ENCODE measurements at places on chromosomes 5 and 9.

DNA sequence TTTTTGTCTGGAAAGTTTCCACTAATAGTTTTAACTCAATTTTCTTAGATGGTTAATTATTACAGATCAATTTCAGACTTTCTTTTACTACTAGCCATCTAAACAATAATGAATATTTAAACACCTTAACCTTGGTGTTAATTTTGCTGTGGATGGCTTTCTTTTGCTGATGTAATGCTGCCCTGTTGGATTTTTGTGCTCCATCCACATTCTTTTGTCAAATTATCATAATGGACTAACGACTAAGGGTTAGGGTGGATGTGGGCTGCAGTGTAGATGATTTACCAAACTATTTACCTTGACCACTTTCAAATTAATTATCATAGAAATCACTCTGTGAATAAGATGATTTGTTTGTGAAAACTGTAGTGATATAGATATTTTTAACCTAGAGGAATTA lies 15.6 kb upstream of the TMEM38B start:
- no peak for DNase-seq

- no peak for DNase-seq
Measured at GRCh38 chr5:130541617-130542221, 623.3 kb downstream of the HINT1 start.

DNA sequence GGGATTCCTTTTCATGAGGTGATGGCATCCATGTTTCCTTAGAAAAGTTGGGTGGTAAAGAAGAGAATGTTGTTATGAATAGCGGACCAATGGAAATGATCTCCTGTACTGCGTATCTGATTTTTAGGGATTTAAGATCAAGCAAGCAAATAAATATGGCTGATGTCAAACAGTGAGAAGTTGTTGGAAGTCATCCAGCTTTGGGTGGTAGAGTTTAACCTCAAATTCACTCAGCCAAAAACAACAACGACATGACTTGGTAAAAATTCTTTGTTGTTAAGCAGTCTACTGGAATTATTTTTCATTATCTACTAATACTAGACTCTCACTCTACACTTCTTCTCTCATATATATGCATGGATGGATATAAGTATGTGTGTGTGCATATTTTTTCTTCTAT lies 426.5 kb downstream of the CTNND2 start:
- DNase-seq = no peak

DNA sequence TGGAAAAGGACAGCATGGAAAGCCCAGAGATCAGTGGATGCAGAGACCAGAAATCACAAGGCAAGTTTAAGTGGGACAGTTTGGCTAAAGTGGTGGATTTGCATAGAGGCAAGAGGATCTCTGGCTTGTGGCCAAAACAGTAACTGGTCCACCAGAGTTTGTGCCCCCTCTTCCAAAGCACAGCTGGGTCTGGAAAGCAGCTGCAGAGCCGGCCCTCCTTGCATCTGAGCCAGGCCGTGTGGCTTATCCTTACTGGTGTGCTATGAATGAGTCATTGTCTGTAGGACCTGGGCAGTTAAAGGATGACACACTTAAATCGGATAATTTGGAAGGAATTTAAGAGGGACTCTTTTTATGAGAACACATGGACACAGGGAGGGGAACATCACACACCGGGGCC lies 146.6 kb downstream of the PIP5K1B start:
- DNase-seq = no peak

- no peak for DNase-seq
Measured at GRCh38 chr9:125821078-125821477, 73.9 kb downstream of the PBX3 start.

DNA sequence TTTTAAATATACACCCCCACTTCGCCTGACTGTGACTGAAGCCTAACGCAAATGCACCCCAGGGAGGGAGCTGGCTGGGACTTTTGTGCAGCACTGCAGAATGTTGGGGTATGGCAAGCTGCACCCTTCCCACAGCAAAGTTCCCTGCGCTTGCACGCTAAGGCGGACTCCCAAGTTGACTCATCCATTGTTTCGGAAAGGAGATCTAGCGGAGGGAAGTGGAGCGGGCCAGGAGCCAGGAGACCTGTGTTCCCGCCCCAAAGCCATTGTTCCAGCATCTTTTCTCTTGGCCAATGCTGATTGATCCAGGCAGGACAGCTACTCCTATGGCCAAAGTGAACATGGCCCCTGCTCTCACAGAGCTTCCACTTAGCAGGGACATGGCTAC lies 202.9 kb downstream of the AOPEP start:
- DNase-seq = no peak

- DNase-seq = no peak
Measured at GRCh38 chr5:111931655-111932054, 174.7 kb upstream of the NREP start.

DNA sequence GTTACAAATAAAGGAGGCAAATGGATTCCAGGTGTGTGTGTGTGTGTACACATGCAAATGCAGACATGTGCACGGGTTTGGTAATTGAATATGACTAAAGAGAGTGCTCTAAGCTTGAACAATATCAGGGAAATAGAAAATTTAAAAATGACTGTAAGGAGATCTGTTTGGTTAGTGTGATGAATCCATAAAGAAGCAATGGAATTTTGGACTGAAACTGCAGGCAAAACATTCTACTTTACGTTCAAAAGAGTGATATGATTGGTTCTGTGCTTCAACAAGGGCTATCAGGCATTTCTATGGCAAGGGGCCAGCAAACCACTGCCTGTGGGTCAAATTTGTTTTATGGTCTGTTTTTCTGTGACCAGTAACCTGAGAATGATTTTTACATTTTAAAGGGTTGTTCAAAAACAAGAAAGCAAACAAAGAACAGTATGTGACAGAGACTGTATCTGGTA lies 332.8 kb upstream of the KLF9 start:
- no peak for DNase-seq

GRCh38 chr5:107565791-107566767 lies 104.7 kb downstream of the EFNA5 start:
- DNase-seq = no peak

- peak; percentile 12 for DNase-seq
Measured at GRCh38 chr5:109410389-109411148, 795 bp upstream of the PJA2 start.

DNA sequence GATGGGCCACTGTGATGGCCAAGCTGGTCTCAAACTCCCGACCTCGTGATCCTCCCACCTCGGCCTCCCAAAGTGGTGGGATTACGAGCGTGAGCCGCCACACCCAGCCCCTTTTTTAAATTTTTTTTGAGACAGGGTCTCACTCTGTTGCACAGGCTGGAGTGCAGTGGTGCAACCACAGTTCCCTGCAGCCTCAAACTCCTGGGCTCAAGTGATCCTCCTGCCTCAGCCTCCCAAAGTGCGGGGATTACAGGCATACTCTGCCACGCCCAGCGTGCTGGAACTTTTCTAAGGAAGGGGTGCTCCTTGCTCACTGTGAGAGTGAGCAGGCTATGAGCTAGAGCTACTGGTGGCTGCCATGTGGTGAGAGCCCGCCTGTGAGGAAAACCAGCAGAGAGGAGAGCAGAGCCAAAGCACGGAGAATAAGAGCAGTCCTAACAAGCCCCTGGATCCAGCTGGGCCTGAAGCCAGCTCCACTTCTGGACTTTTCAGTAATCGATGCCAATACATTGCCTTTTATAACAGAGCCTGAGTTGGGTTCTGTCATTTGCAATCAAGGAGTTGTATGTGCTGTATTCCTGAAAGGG lies 75.5 kb upstream of the UNC5A start:
- DNase-seq = no peak

- no peak for DNase-seq
Measured at GRCh38 chr9:135302329-135303279, 177.0 kb upstream of the PPP1R26 start.

DNA sequence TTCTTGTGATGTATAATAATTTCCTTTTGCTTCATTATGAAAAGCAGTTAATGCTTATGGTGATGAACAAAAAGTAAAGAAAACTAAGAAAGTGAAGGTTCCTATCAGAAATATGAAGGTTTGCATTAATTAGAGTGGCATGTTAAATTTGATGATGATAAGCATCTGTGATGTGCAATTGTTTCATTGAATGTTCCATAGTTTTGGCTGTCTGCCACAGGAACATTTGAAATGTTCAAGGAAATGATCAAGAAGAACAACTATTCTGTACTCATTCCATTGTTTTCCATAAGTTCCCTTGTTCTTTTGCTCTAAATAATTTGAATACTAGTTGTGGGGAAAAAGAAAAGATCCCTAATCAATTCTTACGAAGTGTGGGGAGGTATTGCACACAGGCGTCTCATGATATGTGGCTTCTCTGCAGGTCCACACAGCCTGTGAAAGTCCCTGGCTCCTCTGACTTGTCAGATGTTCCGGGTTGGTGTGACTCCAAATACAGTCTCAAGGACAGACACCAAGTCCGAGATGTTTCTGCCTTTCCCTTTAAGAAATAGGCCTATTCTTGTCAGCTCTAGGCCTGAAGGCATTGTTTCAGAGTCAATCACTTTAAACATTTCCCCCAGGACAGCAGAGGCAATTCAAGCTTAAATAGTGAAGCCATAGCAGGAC lies 152.6 kb upstream of the MAST4 start:
- no peak for DNase-seq

GRCh38 chr5:7845557-7845956 lies 5.4 kb downstream of the CFAP90 start:
- DNase-seq = no peak

GRCh38 chr5:174344335-174344734 lies 298.8 kb downstream of the NSG2 start:
- DNase-seq = no peak

DNA sequence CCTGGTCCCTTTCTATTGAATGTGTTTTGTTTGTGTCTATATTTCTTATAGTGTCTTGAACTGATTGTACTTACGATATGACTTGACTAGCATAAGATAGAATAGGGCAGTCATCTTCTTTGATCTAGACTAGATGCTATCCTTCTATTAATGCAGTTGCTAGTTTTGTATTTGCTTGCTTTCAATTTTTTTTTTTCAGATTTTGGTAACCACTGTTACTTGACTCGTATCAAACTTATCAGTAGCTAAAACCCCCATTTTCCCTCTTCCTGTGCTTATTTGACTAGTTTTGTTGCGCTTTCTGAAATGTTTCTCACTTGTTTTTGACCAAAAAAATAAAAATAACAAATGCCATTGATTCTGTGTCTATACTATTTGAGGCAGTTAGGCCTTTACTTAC lies 69.0 kb upstream of the CDKN2B start:
- DNase-seq = no peak

GRCh38 chr5:139982975-139983240 lies 60.2 kb downstream of the NRG2 start:
- DNase-seq = no peak

DNA sequence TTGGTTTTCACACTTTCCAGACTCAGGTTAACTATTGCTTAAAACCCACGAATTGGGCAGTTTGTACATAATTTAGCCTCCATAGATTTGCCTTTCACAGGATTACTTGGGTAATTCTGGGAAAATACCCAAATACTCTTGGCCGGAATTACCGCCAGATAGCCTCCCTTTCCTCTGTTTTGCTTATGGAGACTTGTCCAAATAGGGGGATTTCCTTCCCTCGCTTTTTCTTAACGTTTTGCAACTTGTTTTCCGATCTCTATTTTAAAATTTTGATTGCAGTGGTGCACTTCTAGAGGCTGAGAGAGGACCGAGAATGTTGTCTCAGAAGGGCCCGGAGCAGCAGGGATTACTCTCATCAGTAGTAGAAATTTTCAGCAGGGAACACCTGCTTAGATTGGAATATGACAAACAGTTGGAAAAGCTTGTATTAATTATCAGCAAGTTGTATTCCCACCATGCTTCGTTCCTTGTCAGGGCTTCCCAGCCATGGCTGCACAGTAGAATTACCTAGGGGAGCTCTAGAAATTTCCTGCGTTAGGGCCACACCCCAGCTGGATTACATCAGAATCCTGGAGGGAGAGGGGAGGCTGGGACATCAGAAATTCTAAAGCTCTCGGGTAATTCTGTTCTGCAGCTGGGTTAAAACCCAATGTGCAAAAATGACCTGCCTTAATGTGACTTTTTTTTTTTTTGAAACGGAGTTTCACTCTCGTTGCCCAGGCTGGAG lies 329.1 kb downstream of the SH3GL2 start:
- no peak for DNase-seq

- no peak for DNase-seq
Measured at GRCh38 chr9:127368852-127369402, 28.0 kb upstream of the SLC2A8 start.

- DNase-seq = no peak
Measured at GRCh38 chr5:177378884-177379883, 5.0 kb upstream of the SLC34A1 start.

- DNase-seq = no peak
Measured at GRCh38 chr9:76561900-76562299, 102.9 kb downstream of the GCNT1 start.

DNA sequence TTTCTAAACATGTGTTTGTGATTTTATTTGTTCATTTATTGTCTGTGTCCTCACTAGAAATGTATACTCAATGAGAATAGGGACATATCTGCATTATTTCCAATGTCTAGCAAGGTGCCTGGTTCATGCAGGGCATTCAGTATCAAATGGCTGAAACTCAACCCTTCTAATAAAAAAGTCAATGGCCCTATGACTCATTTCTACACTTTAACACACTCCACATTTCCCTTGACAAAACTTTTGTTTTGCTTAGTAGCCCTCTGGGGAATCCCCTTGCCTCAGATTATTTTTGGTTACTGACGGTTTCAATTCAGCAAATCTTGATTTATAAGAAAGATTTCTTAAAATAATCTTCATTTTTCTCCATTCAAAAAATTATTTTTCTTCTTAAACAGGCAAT lies 206.0 kb upstream of the DMRTA1 start:
- DNase-seq = no peak

- DNase-seq = no peak
Measured at GRCh38 chr5:158812408-158812807, 287.3 kb downstream of the EBF1 start.

- no peak for DNase-seq
Measured at GRCh38 chr5:75610201-75610600, 1.1 kb upstream of the ANKDD1B start.

DNA sequence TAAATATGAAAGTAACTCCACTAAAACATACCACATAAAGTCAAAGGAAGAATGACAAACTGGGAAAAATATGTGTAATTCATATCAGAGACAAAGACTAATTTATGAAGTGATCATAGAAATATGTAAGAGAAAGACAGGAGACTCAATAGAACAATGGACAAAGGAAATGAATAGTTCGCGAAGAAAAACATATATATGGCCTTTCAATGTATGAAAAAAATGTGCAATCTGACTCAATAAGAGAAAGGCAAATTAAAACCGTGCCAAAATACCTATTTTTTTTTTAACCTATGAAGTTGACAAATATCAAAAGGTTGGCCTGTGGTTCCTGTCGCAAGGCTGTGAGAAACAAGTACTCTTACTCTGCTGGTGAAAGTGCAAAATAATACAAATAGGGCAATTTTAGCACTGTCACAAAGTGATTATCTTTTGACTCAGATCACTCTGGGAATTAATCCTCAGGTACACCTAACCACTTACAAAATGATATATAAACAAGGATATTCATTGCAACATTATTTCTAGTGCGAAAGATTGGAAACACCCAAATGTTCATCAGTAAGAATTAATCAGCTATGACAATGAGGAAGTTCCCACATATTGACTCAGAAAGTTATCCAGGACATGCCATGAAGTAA lies 3.7 kb downstream of the C9 start:
- DNase-seq = no peak

- peak; percentile 68 for DNase-seq
Measured at GRCh38 chr9:89483592-89484474, 14.1 kb downstream of the SEMA4D start.

All from T-helper 22 cell (primary cell).